ENCODE measurements at places on chromosomes 12 and 14.

DNA sequence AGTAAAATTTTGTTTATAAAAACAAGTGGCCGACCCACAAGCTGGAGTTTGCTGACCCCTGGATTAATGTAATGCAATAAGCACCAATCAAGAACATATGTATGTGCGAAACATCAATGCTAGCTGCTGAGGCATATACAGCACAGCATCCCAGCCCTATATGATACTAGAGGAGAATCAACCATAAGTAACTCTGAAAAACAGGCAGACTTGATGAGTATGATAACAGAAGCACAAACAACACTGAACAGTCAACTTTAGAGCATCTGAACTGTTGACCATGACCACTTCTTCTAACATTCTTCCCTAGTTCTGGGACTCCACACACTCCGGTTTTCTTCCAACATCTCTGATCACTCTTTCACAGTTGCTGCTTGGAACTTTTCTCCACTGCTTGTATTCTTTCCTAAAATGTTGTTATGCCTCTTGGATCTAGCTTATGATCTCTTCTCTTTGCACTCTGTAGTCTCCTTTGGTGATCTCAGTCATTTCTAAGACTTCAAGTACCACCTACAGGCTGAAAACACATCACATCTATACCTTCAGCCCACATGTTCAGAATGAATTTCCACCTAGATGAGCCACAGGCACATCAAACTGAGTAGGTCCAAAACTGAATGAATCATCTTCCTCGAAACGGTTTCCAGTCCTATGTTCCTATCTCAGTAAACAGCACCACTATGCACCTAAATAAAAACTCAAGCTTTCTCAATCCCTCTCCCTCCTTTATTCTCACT, 57.2 kb downstream of the STXBP6 start:
- DNase-seq: no peak

GRCh38 chr12:27337376-27337775, 4.7 kb downstream of the BMAL2 start:
- no peak for DNase-seq

DNA sequence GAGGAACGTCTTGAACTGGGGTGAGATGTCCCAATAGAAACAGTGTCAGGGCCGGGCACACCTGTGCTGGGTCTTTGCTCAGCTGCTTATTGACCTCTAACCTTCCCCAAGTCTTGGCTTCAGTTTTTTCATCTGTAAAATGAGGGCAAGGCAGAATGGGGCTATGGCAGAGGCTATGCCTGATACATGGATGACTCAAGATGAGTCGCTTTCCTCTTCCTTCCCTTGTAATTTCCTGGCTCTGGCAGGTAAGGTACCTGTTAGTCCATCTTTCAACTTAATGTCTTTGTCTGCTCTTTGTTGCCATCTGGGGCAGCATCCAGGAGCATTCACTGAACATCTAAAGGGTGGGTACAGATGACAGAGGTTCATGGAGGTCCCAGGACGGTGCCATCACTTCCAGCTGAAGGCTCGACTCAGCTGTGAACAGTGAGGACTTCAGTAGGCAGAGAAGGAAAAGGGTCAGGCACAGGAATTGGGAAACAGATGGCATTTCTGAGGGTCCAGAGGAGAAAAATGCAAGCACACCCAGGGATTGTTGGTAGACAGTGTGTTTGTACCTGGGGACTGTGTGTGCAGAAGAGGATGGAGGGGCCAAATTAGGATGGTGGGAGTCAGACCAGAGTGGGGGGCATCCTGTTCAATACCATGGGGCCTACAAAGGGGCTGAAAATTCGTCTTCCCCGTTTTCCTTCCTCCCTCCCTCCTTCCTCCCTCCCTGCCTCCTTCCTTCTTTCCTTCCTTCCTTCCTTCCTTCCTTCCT, 268.3 kb downstream of the VRK1 start:
- no peak for DNase-seq

- DNase-seq: no peak
These were observed 133.7 kb downstream of the MDGA2 start for GRCh38 chr14:47541662-47542061.

- DNase-seq: no peak
These were observed 703.5 kb upstream of the TBX3 start for GRCh38 chr12:115387467-115387901.

DNA sequence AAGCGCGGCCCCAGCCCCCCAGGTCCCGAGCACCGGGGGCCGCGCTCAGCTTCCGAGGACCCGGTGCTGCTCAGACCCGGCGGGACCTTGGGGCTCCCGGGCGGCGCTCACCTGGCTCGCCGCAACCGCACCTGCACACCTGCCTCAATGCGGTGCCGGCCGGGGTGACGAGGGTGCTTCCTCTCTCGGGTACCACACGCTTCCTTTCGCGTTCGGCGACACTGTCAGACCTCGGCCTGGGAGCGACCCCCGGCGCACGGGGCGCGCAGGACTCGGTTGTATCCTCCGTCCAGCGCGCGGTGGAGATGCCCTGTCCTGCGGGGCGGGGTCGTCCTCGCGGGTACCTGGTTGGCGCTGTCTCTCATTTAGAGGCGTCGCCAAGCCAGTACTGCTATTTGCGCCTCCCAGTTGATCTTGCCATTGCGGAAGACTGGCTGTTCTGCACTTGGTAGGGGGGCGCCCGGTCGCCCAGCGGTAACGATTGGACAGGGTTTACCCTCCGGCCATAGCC, 718 bp downstream of the PACS2 start:
- DNase-seq: no peak
